ENCODE measurements at places on chromosomes 3 and 15. TPM values are rescaled to one million over a fixed set of nuclear protein-coding genes. Genes with fewer than 3 reads are reported as not detected.

THAP10 gene
- 3.4 TPM for total RNA-seq

SLC22A14 gene
- total RNA-seq = 0.13 TPM

DNA sequence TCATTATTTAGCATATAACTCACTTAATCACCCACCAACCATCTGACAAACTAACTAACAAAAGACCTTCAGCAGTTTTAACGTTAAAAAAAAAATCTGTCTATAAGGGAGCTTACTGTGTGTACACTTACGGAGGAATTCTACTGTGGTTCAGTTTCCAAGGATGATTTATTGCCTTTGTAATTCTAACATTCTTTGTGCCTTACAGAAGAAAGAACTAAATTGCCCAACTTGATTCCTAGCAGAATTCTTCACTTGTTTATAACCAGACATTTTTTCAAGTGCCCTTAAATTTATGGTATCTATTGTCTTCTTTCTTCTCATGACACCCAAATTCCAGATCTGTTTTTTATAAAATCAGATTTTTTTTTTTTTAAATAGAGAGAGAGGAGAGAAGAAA lies 119.7 kb upstream of the IGSF10 start:
- DNase-seq = no peak

- DNase-seq = no peak
These were observed 225.1 kb downstream of the CHST2 start for GRCh38 chr3:143344516-143345165.
